Putamen (tissue), 1 donor: ENCODE measurements at places on chromosomes 3 and 15.
A peak's percentile ranks its signal among the peaks of the same experiment; 100 is the strongest.

DNA sequence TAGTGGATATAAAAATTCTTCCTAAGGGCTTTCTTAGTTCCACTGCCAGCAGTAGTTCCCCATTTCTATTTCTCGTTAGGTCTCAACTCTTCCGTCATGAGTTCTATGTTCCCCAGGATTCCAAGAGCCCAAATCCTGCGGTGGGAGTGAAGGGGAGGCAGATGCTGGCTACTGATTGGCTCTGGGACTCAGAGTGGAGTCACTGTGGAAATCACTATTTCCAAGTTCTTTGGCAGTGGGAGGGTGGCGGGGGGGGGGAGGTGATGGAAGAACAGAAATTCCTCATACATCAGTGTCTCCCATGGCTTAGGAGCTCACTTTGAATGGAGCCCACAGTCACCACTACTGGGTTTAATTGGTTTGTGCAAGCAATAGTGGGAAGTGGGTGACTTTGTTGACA lies 5.6 kb downstream of the CCR1 start:
- no peak for DNase-seq

- DNase-seq, result no peak
Observed at GRCh38 chr15:29091666-29092065, 178.0 kb downstream of the NSMCE3 start.

DNA sequence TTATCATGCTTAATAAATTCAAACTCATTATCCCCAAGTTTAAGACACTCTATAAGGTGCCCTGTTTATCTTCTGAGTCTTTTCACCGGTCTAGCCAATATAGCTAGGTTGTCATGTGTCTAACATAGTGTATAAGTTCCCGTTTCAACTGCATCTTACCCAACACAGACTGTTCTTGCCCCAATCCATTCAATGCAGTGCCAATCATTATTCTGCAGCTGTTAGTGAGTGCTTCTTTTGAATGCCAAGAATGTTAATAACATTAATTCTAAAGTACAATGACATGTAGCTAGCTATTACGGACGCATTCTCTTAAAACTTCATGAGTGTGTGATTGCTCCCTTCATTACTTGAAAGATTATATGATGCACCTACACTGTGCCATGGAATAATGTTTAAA lies 646.4 kb upstream of the NR2F2 start:
- no peak for DNase-seq

GRCh38 chr3:78895528-78895927 lies 872.3 kb downstream of the ROBO1 start:
- no peak for DNase-seq

GRCh38 chr3:25288413-25288812 lies 139.7 kb upstream of the RARB start:
- DNase-seq, result no peak

DNA sequence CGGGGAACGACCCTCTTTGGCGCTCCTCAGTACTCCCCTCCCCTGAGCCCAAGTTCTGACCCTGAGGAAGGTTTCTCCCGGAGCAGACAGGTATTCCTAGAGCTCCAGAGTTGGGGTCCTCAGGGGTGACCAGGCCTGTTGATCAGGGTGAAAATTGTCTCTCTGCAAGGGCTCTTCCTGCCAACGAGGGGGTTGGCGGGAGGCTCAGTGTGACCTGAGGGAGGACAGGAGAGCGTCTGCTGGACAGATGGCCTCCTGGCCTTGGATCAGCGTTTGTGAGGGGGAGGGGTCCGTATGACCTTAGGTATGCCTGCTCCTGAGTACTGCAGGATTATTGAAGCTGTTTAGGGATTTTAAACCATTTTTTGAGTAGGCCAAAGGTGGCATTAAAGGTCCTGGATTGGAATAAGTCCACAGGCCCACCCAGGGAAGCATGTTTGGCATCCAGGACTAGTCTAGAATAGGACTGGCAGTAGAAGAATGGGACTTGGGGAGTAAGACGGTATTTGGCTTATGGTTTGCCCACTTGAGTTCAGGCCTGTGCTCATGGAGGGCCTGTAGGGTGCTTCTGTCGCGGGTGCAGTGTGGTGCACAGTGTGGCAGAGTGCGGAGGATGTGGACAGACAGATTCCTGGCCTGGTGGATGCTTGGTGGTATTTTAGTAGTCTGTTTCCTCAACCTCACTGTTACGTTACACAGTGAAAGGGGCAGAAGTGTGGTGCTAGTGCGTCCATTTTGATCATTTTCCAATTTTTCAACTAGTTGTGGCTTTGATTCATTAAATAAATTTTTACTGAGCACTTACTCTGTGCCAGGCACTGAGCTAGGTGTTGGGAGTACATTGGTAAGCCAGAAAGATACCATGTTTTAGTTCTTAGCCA lies 959 bp downstream of the ZNF592 start:
- DNase-seq, result no peak

- DNase-seq, result no peak
Observed at GRCh38 chr3:182605882-182606611, 187.3 kb upstream of the ATP11B start.

DNA sequence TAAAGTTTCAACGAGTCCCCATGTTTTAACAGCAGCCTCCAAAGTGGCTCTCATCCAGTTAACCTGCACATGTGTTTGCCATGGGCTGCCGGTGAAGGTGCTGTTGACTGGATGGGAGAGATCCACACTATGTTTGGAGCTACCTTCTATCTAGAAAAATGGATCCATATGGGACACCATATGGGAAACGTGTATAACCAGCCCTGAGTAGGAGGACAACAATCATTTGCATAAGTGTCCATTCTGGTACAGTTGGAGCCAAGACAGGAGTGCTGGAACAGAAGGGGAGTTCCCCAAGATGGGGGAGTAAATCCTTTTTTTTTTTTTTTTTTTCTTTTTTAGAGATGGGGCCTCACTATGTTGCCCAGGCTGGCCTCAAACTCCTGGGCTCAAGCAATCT lies 36.6 kb downstream of the MKRN2 start:
- no peak for DNase-seq

GRCh38 chr3:69888040-69888942 lies 111.2 kb upstream of the SAMMSON start:
- DNase-seq, result peak; percentile 70

DNA sequence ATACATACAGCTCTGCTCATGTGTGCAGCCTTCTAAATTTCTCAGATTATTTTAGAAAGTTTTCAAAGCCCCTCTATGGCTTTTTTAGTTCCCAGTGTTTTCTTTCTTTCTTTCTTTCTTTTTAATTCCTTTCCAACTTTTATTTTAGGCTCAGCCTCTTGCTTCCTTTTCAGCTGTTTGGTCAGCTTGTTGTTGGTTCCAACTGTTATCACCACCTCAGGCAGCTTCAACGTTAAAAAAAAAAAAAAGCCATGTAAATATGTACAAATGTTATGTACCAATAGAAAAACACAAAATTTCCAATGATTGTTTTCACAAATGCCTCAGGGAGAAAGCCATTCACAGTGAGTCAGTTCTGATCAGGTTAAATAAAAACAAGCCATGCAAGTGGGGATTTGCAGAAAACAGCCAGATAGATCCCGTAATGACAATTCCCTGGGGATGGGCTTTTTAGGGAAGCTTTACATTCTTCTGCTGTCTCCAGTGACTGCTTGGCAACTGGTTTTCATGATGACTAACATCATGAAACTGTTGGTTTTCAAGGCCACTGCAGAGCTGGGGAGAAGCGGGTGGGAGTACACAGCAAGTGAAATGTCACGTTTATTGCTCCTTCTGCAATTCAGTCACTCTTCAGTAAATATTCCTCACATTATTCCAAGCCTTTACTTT lies 908.4 kb downstream of the EPHA3 start:
- DNase-seq, result no peak

GRCh38 chr3:138066383-138066782 lies 49.0 kb downstream of the DZIP1L start:
- no peak for DNase-seq

- no peak for DNase-seq
Observed at GRCh38 chr3:158463556-158463955, 107.4 kb upstream of the MLF1 start.

GRCh38 chr3:156216852-156217251 lies 96.5 kb downstream of the KCNAB1 start:
- no peak for DNase-seq

DNA sequence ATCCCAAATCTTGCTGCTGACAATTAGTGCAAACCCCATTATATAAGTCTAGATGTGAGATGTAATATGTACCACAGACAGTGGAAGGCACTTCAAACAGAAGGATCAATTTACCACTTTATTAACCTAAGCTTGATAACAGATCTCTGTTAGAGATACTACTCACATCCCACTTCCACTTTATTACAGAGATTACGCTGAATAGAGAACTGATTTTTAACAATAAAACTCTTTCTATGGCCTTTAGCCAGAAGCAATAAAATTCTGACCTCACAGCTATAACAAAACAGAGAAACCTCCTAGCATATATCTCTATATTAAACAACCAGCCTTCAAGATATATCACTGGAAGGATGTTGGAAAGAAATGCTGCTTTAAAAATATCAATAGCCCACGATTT lies 517.7 kb downstream of the MAGI1 start:
- no peak for DNase-seq

DNA sequence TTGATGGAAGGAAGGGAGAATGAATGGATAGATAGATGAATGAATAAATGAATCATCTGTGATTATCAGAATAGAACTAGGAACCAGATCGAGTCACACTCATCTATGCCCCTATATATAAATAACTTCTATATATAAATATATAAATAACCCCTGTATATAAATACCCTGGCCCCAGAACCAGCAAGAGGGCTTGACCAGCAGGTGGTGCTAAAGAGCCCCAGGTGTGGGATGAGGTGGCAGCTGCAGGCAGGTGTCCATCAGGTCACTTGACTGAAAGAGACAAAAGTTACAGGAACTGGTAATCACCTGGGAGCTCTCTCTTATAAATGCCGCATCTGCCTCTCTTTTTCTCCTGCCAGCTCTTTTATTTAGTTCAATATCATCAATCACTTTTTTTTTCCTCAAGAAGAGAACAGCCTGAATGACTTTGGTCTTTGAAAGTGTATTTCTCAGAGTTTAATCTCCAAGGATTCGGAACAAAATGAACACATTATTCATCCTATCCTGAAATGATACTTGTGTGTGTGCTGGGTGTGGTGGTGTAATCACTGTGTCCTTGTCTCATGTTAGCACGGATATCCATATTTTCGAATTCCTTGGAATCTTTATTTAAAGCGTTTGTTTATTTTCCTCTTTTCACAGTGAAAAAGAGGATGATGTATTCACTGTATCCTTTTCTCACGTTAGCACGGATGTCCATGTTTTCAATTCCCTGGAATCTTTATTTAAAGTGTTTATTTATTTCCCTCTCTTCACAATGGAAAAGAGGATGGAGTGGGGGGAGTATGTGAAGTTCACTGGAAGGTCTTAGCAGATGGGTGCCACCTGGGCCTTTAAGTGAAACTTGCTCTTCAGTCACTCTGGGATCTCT lies 35.4 kb upstream of the ATG7 start:
- DNase-seq, result no peak

DNA sequence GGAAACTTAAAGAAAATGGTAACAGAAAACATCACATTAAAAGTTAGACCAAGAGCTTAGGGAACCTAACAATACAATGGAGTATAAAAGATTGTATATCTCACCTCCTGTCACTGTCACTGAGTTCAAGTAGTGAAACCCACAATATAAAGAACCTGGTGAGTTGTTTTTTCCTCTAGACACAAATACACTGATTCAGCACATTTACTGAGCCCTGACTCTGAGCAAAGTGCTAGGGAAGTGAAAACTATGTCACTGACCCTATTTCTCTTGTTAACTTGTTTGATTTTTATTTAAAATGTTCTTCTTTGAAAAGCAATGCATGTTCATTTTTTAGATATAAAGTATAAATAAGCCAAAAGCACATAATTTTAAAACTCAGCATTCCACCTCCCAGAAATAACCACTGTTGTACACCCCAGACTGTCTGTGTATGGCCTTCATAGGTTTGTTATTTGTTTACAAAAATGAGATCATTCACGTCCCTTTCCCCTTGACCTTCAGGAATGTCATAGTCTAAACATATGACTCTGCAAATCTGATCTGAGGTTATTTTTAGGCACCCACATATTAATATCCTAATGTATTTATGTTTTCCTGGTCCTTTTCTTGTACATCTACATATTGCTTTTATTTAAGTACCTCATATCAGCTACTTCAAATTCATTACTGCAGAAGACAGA lies 69.2 kb upstream of the CSTA start:
- no peak for DNase-seq

DNA sequence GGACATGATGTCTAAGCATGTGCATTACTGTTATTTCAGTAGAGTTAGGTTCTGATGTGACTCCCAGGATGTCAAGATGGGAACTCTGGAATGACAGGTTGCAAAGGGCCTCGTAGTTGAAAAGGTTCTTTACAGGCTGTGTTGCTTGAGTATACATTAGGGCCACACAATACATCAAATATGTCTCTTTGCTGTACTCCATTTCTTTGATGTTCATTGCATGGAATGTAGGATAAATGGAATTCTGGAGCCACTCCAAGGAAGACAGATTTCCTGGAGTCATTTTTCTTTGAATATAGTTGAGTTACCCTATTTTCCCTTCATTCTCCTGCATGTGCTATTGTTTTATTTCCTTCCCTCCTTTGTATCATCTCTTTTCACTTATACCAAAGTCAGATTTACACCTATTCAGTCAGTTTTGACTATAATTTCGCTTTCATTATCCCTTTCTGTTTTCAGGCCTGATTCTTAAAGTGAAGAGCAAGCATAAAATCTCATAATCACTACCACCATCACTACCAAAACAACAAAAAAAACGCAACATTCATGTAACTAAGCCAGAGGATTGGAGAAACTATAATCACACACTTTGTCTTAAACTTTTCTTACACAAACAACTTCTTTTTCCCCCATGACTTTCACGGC lies 61.2 kb upstream of the PTX3 start:
- DNase-seq, result no peak

- no peak for DNase-seq
Observed at GRCh38 chr3:51063053-51063452, 322.0 kb upstream of the MANF start.

- DNase-seq, result no peak
Observed at GRCh38 chr3:177345973-177346503, 148.8 kb upstream of the TBL1XR1 start.

GRCh38 chr3:143824735-143825385 lies 23.4 kb downstream of the SLC9A9 start:
- DNase-seq, result no peak

DNA sequence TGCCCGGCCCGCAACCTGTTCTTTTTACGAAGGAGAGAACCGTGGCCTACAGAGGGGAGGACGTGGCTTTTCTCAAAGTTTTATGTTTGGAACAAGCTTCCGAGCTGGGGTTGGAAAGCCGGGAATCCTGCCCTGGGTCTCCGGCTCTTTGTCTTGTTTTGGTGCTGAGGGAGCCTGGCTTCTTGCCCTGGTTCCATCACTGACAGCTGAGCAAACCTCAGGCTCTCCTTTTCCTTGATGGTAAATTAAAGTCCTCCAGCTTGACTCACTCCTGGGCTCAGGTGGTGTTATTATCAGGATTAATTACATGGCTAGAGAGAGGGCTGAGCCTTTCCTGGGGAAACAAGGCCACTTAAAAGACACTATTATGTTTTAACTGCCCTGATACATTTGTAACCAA lies 289.5 kb upstream of the RGMA start:
- DNase-seq, result no peak

DNA sequence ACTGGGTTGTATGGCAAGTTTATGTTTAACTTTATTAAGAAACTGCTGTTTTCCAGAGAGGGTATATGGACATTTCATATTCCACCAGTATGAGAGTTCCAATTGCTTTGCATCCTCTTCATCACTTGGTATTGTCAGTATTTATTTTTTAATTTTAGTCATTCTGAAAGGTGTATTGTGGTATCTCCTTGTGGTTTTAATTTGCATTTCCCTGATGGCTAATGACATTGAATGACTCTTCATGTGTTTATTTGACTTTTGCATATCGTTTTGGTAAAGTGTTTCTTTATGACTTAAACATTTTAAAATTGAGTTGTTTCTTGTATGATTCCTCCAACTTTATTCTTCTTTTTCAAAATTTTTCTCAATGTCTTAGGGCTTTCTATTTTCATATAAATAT lies 44.4 kb downstream of the IL1RAP start:
- no peak for DNase-seq
